Stimulated activated naive CD4-positive, alpha-beta T cell (primary cell): ENCODE measurements at places on chromosomes 4 and X.

DNA sequence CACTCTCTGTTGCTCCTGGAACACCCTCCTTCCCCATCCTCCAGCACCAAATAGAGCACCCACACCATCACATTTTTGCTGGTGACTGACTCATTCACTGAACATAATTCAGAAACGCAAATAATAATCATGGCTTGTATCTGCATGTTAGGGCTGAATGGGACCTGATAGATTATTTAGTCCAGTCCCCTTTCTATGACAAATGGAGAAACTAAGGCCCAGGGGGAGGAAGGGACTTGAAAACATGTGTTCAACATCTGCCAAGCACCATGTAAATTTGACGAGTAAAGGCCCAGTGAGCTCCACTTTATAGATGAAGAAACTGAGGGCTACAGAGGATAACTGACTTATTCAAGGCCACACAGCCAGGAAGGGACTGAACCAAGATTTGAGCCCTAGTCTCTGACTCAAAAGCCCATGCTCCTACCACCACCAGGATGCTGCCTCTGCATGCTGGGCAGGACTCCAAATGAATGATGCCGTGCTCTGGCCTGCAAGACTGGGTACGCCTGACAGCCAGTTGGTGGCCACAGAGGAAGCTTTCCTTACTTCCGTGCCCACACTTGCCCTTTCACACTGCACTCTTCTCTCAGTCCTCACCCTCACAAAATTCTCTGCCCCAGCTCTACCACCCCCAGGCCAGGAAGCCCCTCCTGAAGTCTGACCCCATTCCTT is 133.3 kb upstream of the PJA1 start:
- DNase-seq, result no peak

DNA sequence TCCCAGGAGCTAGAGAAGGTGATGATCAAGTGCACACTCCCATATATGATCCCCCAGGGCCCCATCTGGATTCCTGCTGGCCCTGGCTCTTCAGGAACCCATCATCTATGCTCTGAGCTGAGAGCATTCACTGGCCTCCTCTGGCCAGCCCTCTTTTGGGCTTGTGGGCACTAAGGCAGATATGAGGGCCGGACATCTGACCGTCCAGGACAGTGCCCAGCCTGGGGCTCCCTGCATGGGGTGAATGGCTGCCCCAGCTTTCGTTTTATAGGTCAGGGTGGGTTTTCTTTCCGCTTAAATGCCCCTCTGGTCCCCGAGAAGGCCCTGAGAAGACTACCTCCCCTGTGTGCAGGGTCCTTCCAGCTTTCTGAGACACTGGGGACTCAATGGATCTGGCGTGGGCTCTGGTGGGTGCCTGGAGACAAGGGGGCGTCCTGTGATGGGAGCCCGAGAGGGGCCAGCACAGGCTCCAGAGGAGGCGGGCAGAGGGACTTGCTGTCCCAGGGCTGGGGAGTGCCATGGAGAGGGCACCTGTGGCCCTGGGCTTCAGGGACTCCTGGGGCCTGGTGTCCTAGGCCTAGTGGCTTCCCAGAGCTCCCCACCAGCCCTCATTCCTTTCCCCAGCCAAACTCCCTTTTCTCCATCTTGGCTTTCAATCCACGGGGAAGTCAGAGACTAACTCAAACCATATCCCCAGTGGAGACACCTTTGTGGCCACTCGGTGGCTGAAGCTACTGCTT is 39.5 kb upstream of the GRPEL1 start:
- no peak for DNase-seq

DNA sequence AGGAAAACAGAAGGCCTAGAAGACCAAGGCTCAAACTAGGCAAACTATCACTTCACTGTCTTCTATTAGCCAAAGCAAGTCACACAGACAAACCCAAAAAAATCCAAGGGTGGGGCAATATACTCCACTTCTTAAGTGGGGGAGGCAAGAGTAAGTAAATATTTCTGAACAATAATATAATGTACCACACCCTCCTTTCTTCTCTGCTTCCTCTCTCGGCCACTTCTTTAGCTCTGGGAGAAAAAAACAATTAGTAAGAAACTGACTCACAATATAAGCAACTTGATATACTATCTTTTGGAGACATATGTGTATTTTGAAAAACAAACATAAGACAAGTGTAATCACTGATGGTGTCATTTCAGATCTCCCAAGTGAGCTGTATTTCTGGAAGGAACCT is 14.8 kb downstream of the DCAF8L1 start:
- no peak for DNase-seq

DNA sequence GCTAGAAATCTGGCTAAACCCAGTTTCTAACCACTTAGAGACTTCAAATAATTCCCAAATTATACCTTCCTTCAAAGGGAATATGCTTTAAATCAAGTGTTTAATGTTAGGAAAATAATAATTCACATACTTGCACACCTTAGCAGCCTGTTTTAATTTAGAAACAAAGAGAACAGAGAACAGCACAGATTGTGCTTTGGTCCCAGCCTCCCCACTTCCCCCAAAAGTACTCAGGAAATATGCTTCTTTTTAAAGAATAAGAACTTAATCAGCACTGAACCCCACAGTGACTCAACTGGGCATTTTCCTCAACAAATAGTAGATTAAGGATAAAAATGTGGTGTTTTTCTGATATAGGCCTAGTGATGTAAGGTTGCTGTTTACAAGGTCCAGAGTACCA is 295.8 kb downstream of the GBA3 start:
- no peak for DNase-seq

- no peak for DNase-seq
Observed at GRCh38 chr4:3834186-3834662, 68.0 kb downstream of the ADRA2C start.

DNA sequence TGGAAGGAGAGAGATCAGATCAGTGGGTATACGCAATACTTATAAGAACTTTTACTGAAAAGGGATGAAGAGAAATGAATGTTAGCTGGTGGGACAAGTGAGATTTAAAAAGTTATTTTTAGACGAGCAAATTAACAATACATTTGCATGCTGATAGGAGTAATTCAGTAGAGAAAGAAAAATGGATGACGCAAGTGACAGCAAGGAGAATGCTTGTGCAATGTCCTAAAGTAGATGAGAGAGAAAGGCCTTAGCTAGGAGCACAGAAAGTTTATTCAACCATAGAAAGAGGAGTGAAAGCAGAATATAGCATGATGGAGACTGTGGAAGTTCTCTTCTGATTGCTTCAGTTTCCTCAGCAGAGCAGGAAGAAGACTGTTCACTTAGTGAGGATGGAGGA is 45.8 kb downstream of the OSTC start:
- DNase-seq, result no peak

DNA sequence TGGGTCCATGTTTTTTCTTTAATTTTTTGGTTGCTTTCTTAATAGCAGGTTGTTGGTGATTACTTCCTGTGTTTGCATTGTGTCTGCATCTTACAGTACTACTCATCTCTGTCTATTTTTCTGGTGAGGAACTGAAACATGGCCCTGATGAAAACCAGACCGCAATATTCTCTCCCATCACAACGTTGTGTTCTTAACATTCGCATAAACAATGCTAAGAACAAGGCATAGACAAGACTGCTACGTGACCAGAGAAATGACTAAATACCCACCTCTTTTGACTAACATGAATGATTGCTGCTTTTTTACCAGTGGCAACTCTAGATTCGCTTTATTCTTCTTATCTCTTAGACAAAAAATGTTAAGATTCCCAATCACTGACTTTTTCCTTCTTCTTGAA is 179.1 kb downstream of the GC start:
- no peak for DNase-seq

DNA sequence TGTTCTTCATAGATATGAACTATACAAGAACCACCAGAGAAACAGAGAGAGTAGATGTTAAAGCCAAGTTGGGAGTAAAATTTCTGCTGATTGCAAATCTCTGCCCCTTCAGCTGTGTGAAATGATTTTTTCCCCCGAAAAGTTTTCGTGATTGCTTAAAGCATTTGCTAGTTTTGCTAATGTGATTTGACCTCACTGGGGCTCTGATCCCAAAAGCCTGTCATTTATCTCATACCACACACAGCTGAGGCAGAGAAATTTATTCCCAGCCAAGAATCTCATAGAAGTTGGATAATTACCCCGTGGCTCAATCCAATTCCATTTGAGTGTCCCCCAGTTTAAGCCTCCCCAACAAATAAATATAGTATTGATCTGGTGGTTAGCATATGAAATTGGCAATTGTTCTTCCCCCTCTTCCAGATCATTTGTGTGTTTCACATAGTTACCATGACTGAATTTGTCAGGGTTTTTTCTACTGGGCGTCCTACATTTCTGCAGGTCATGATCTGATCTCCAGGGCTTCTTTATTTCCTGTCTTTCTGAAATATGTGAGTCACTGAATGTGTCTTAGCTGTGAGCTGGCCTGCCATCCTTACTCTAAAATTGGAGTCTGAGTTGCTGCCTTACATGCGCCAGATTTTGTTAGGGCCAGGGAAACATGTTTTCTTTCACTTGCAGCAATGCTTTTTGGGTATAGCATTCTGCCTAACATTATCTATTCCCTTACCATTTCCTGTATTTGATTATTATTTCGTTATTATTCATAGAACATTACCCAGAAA is 167.5 kb upstream of the FRMPD4 start:
- no peak for DNase-seq

DNA sequence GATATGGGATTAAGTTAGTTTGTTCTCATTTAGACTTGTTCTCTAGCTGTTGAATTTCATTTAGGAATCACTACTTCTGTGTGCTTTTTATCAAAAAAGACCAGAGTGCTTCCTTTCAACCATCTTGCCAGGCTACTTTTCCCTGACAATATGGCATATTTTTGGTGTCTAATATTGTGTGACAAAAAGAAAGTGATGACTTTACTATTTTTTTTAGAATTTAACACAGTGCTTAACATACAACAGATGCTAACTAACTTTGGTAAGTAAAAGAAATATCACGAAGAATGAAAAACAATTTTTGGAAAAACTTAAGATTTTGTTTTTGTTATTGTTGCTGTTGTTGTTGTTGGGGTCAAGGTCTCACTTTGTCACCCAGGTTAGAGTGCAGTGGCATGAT is 462.2 kb upstream of the PABPC4L start:
- no peak for DNase-seq

GRCh38 chr4:123830930-123831329 is 434.3 kb downstream of the SPRY1 start:
- DNase-seq, result no peak

- DNase-seq, result no peak
Observed at GRCh38 chrX:154516656-154517100, 646 bp upstream of the FAM3A start.

GRCh38 chr4:77695774-77696173 is 90.2 kb downstream of the CXCL13 start:
- no peak for DNase-seq

DNA sequence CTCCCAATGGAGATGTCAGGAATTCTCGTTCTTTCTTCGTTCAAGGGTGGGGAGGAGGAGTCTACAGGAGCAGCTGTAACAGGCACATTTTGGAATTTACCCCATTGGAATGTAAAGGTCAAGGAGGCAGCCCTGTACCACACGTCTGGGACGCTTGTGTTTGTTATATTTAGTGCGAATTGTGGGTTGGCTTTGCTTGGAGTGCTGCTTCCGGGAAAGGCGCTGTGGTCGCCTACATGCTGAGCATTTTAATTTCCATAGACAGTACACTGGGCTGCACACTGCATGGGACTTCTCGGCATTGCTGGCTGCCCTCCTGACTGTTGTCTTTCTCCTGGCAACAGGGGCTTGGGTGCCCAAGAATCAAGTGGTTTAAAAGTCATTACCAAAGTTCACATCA is 12.8 kb downstream of the GYG2 start:
- no peak for DNase-seq

DNA sequence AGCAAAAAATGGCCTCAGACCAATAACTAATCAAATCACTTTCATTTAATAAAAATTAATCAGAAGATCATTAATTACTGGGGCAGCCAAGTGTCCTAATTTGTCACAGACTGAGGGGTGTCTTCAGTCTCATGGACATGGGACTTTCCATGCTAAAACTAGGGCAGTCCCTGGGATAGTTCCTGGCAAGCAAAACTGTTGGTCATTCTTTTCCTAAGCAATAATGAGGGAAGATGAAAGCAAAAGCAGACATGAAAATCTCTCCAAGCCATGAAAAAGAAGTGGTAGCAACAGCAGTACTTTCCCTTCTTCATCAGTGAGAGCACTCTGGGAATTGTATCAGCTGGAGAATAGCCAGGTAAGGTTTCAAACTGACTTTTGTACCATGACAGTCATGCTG is 3.7 kb upstream of the ANTXR2 start:
- no peak for DNase-seq

DNA sequence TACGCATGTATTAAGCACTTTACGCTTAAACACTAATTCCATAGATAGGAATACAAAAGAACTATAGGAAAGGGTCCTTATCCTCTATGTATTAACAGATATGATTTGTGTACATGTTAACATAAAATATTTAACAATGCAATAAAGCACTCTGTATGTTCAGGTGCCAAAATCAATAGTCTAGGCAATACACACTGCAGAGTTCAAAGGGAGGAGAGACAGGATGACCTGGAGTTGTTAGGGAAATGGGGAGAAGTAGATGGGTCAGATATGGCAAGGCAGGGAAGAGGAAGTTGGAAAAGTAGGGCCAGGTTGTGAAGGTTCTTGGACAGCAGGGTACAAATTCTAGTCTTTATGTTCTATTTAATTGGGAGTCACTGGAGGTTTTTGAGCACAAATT is 2.9 kb downstream of the SGCB start:
- no peak for DNase-seq
